ENCODE measurements at places on chromosomes 6 and 20.

GRCh38 chr6:112478036-112478435, 130.9 kb downstream of the RFPL4B start:
- peak; percentile 91 for DNase-seq

- DNase-seq, result peak; percentile 13
Observed at GRCh38 chr6:162442687-162443086, 284.9 kb downstream of the PRKN start.

- DNase-seq, result peak; percentile 24
Observed at GRCh38 chr20:18188434-18188833, 50.8 kb downstream of the KAT14 start.

- DNase-seq, result no peak
Observed at GRCh38 chr6:153595903-153596302, 443.1 kb upstream of the OPRM1 start.

DNA sequence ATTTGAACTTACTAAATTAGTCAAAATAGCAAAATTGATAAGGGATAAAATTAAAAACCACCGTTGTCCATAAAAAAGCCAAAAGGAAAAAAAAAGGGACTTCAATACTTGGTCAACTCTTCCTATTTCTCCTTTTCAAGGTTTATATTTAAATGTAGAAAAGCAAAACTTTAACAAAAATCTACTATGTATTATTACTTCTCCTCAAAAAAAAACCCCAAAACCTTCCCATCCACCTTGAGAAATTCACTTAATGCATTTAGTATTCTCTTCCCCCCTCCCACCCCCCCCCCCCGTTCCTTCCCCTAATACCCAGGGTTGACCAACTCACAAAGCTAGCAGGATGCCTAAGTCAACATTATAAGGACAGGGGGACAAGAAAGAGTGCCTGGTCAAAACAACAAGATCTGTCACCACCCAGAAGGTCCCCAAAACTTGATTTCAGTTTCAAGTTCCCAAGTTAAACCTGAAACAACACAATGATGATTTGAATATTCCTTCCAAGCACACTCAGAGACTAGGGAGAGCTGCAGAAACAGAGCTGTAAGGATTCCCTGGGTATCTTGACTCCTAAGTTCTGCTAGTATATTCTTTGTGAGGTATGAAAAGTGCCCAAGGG, 14.6 kb downstream of the GMDS start:
- DNase-seq, result no peak

DNA sequence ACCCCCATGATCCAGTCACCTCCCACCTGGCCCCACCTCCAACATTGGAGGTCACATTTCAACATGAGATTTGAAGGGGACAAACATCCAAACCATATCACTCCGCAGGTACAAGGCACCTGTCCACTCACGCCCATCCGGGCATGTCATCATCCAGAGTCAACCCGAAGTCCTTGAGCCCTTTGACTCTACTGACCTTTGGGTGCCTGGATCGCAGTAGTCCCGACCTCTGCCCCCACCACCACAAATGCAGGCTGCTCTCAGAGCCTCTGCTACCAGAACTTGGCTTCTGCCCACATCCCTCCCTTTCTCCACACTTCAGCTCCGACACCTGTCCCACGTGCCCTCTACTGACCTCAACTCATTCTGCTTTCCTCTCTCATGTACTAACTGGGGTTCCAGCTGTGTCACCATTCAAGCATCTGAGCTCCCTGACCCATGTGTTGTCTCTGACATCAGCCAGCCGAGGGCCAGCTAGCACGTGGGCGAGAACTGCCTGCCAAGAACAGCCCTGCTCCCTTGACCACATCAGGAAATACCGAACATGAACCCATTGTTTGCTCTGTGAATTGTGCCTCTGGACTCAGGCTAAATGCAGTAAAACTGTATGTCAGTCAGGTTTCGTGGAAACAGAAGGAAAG, 498.3 kb upstream of the SULF2 start:
- no peak for DNase-seq

- no peak for DNase-seq
Observed at GRCh38 chr6:8325743-8326142, 109.6 kb downstream of the SLC35B3 start.

GRCh38 chr20:31842471-31843157, 2.8 kb downstream of the FOXS1 start:
- no peak for DNase-seq

DNA sequence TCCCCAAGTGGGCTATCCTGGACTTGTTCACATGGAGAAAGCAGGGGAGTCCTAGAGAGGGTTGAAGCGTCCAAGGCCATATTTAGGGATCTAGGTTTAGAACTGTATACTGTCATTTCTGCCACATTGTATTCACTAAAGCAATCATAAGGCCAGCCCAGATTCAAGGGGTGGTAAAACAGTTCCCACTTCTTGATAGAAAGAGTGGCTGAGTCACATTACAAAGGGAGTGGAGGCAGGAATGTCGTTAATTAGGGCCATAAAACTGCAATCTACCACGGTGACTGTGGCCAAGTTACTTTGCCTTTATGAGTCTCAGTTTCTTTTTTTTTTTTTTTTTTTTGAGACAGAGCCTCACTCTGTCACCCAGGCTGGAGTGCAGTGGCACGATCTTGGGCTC, 7.4 kb upstream of the UBR2 start:
- DNase-seq, result no peak

DNA sequence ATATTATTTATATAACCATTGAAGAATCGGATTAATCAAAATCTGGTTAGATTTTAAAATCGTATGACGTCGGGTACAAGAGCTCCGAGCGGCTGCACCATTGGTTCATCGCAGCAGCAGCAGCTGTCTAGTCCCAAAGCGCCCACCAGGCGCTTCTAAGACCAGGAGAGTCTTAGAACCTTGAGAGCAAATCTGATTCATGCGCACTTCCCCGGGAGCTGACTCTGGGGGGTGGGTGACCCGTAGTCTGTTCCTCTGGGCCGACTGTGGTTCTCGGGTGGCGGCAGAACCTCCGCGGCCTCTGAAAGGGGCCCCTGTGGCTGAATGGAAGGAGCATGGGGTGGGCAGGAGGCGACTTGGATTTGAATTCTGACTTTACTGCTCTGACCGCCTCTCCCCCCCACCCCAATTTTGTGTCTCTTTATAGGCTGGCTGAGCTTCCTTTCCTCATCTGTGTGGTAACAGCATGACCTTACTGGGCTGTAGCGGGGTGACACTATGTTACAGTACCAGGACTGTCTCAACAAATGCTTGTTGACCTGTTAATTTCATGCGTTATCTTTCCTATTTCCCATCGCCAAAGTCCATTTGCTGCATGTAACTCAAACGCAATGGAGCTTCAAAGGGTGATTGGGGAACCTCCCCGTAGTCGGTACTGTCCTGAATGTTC, 119.7 kb downstream of the RTN4IP1 start:
- no peak for DNase-seq

DNA sequence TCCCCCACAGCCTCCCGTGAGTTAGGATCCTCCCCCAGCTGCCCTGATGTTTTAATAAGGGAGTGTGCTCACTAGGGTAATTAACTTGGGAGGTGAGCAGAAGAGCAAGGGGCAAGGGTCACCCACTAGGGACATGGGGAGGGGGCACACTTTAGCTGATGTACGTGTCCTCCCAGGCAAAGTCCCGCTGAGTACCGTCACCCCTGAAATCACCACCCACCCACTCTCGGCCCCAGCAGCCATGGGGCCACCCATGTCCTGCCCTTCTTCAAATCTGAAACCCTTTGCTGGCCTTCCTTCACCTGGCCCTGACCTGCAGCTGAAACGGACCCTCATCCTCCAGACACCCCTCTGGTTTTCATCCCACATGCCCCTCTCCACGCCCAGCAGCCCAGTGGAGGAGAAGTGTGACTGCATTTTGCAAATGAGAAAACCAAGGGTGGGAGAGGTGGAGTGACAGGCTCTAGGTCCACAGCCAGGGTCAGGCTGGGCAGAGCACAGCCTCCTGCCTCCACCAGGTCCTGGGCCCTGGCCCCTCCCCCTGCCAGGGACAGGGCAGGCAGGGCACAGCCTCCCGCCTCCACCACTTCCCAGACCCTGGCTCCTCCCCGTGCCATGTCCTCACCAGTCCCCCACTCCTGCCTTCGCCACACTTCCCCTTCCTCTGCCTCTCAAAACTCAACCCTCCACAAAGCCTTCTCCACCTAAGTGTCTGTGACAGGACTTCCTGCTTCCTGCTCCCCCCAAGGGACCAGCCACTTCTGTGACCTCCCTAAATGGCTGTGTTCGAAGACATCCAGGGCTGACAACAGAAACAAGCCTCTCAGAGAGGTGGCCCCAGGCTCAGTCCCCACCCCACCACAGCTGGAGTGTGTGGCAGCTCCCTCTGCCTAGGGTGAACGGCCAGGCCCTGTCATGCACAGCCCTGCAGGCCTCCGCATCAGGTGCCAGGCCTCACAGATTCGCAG, 15.1 kb downstream of the ACSS1 start:
- no peak for DNase-seq

GRCh38 chr20:41242807-41243206, 74.7 kb downstream of the ZHX3 start:
- no peak for DNase-seq

GRCh38 chr6:112298021-112298745, 43.8 kb upstream of the LAMA4 start:
- peak; percentile 62 for DNase-seq

DNA sequence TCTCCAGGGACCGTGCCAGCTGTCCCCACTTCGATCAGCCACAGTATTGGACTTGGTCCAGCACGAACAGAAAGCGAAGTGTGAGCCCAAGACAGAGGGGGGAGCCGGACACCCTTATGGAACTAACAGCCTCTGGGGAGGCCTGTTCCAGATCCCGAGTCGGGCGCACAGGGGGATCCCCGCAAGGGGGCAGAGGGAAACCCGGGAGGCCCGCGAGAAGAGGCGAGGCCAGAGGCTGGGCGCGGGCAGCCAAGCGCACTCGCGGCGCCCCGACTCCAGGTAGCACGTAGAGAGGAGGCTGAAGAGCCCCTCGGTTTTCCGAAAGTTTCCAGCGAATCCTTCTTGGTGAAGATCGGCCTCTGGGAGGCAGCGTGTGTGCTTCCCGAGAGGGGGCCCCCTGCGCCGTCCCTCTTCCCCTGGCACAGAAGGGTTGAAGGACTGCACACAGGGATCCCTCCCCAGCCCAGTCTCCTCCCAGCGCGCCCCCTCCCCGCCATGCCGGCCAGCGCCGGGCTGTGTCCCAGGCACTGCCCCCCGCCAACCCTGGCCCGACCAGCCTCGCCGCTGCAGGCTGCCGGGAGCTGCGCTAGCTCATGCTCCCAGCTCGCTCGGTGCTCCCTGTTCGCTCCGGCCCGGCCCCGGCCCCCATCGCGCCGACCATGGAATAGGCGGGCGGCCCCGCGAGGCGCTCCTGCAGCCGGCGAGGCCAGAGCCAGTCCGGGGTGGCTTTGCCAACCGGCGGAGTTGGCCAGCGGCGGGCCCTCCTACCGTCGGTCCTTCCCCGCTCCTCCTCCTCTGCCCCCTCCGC, 577 bp upstream of the SLC24A3 start:
- DNase-seq, result peak; percentile 34

- no peak for DNase-seq
Observed at GRCh38 chr6:125101128-125101527, 52.4 kb upstream of the TPD52L1 start.

DNA sequence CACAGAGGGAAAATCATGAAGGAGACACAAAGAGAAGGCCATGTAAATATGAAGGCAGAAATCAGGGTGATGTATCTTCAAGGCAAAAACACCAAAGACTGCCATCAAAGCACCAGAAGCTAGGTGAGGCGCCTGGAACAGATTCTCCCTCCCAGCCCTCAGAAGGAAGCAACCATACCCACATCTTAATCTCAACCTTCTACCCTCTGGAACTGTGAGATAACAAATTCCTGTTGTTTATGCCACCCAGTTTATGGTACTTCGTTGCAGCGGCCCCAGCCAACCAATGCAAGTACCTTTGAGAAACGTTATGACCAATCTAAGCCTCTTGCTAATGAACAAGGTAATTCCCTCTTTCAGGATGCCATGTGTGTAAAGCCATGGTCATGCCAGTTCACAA, 66.2 kb upstream of the STXBP5 start:
- no peak for DNase-seq

- no peak for DNase-seq
Observed at GRCh38 chr20:24442909-24443308, 26.5 kb upstream of the SYNDIG1 start.

DNA sequence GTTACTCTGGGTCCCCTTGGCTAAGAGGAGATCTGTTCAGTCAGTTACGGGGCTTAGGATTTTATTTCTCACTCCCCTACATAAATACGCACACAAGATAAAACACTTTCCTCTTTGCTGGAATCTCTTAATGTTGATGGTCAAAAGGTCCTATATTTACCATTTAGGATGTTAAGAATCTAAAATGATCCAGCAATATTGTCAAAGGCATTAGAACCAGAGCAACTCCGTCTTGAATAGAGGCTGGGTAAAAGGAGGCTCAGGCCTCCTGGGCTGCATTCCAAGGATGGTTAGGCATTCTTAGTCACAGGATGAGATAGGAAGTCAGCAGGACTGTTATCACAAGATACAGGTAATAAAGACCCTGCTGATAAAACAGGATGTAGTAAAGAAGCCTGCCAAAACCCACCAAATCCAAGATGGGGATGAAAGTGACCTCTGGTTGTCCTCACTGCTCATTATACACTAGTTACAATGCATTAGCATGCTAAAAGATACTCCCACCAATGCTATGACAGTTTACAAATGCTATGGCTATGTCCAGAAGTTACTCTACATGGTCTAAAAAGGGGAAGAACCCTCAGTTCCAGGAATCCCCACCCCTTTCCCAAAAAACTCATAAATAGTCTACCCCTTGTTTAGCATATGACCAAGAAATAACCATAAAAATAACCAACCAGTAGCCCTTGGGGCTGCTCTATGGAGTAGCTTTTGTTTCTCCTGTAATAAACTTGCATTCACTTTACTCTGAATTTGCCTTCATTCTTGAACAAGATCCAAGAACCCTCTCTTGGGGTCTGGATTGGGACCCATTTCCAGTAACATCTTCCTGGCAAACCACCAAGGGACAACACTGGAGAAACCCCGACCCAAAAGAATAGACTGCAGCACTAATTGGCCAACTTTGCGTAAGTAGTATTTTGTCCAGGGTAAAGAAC, 107.5 kb downstream of the DTNBP1 start:
- DNase-seq, result no peak

GRCh38 chr6:147099974-147100373, 104.2 kb upstream of the STXBP5 start:
- no peak for DNase-seq

- DNase-seq, result peak; percentile 55
Observed at GRCh38 chr20:43755390-43755789, 28.6 kb upstream of the GTSF1L start.

GRCh38 chr6:129661536-129662405, 48.2 kb downstream of the ARHGAP18 start:
- DNase-seq, result no peak
